Activated CD4-positive, alpha-beta T cell treated with anti-CD3 and anti-CD28 coated beads, Interleukin-2, amount 50 U/mL, for 4 hours (primary cell): ENCODE measurements at places on chromosomes 11 and 22.

- DNase-seq = no peak
Observed at GRCh38 chr11:210122-210802, 2.8 kb downstream of the RIC8A start.

GRCh38 chr22:19105867-19106802 is 16.1 kb downstream of the DGCR2 start:
- DNase-seq = peak; percentile 50

DNA sequence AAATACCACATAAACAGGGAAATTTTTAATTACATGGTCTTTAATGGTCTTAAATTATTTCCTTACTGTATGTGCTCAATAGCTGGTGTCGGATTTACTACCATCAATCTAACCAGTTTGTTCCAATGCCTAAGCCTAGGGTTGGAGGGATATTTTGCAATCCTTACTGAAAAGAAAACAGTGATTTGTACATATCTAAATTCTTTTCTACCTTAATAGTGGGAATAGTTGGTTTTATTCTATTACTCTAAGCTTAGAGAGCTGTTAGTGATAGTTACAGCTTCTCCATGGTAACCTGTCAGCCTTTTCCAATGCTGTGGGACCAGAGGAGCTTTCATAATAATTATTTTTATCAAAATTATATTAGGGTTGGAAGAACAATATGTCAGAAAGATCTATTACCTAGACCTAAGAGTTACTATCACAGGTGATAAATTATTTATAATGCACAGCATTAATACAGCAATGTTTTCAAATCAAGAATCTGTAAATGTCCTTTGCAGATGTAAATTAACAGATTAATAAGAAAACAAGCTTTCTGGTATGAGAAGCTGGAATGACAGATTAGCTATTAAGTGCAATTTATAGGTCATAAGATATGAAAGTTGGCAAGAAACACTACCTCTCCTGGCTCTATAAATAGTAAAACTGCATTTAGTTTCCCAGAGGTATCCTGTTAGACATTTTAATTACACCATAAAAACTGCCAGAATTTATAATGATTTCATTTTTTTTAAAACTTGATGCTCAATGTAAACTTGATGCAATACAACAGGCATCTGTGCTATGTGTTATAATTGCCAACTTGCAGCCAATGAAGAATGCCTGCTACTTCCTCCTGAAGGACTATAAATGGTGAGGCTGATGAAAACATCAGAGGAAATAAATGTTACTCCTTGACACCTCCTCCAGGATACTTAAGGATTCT is 262.0 kb upstream of the PITPNB start:
- DNase-seq = no peak

- no peak for DNase-seq
Observed at GRCh38 chr22:39851606-39852315, 41.8 kb downstream of the ENTHD1 start.

- no peak for DNase-seq
Observed at GRCh38 chr11:22192289-22192641, 620 bp upstream of the ANO5 start.
